ENCODE measurements at places on chromosomes 11 and 22. TPM values are rescaled to one million over a fixed set of nuclear protein-coding genes. Genes with fewer than 3 reads are reported as not detected.

The LRP4 gene
- total RNA-seq, result 7.0 TPM

The GDPD4 gene
- total RNA-seq, result not detected

The SLC22A9 gene
- not detected for total RNA-seq

The SLC6A5 gene
- not detected for total RNA-seq

- no peak overlapping the region for H3K27ac ChIP-seq
- H3K27me3 ChIP-seq, result no peaks in the 10 kb centered on the region
- H3K4me1 ChIP-seq, result peaks cover 30% of the 10 kb centered on the region
Measured at GRCh38 chr11:61957021-61957770, 7.0 kb downstream of the BEST1 start.

DNA sequence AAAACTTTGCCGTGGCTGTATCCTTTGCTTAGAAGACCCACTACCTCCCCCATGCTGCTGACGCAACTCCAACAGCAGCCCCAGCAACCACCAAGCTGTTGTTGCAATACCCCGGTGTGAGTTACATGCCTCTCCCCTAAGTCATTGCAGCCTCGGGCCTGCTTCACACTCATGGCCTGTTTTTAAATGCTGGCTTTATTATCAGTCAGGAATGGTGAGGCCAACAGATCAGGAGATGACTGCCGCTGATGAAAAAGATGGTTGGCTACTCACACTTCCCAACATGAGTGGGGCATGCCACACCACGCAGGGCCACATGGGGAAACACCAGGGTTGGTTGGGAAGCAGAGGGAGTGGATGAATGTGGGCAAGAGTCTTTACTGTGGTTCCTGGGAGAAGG, 171.5 kb upstream of the SYT13 start:
- DNase-seq, result no peak
- no peaks in the 10 kb centered on the region for H3K4me1 ChIP-seq
- no peak overlapping the region for H3K27ac ChIP-seq
- no peak overlapping the region for H3K4me3 ChIP-seq

DNA sequence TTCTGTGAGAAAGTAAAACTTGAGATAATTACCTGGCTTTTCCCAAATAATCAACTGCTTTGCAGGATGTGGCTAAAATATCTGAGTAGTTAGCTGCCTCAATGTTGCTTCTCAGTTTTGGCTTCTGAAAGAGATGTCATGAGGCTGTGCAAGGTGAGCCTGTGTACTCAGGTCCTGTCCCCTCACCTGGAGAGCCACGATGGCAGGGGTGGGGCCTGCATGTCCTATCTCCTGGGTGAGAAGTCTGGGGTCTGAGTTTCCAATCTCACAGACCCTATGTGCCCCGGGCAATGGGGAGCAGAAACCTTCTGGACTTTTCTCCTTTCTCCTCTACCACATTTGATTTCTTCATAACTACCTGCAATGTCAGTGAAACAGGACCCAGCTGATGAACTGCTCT, 338.6 kb upstream of the B3GAT1 start:
- no peak overlapping the region for H3K4me3 ChIP-seq
- peak; percentile 65 for DNase-seq
- H3K36me3 ChIP-seq, result peaks cover 3% of the 10 kb centered on the region
- H3K27ac ChIP-seq, result no peak overlapping the region

DNA sequence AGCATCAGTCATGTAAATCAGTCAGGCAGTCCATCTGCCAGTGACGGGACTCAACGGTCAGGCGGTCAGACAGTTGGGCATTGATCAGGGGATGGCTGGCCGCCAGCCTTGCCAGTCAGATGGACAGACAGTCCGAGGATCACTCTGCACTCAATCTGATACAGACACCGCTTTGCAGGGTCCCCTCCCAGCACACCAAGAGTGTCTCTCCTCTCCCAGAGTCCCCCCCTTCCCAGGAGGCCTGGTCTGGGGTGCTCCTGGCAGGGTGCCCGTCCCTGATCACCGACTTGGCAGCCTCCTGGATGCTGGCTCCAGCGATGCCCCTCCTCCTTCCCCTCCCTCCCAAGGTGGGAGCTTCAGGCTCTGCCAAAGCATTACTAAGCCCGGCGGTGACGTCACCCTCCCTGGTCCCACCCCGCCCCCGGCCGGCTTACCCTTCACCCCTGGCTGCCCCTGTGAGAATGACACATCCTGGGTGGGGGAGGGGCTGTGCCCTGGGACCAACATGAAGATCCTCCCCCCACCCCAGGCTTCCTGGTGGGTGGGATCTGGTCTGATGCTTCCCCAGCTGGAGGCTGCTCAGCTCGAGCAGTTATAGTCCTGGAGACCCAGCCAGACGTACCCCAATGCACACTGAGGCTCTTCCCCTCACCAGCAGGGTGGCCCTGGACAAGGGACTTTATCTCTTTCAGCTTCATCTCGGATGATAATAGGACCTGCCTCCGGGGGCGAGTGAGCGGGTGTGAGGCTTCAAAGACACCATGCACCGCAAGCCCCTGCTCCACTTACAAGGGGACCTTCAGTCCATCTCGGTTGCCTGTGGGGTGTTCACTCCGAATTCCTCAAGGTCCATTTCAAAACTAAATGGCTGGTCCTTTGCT, 69.2 kb downstream of the CD82 start:
- H3K27ac ChIP-seq, result no peak overlapping the region
- H3K4me1 ChIP-seq, result peaks cover 18% of the 10 kb centered on the region
- no peaks in the 10 kb centered on the region for H3K36me3 ChIP-seq
- H3K27me3 ChIP-seq, result peaks cover 24% of the 10 kb centered on the region
- peak; percentile 80 for DNase-seq
- no peak overlapping the region for H3K4me3 ChIP-seq

DNA sequence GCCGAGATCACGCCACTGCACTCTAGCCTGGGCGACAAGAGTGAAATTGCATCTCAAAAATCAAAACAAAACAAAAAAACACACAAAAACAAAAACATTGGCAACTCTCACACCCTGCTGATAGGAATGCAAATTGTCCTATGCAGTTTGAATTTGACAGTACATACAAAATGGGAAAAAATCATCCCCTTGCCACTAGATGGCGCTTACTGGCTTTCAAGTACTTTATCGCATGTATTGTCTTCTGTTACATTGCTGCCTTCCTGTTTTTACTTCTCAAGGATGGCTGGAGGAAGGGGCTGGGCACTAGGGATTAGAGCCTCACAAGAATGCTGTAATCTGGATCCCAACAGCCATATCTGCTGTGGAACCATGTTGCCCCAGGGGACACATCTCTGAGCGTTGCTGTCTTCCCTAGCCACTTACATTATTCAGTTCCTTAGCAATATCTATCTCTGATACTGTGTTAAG, 59.4 kb upstream of the A4GALT start:
- DNase-seq, result no peak
- peaks cover 13% of the 10 kb centered on the region for H3K4me1 ChIP-seq
- no peaks in the 10 kb centered on the region for H3K36me3 ChIP-seq
- no peak overlapping the region for H3K27ac ChIP-seq
- H3K4me3 ChIP-seq, result no peak overlapping the region
- no peaks in the 10 kb centered on the region for H3K27me3 ChIP-seq
